ENCODE measurements at places on chromosomes 5 and 9.

GRCh38 chr5:94395468-94395867 is 222.9 kb downstream of the KIAA0825 start:
- DNase-seq = no peak

DNA sequence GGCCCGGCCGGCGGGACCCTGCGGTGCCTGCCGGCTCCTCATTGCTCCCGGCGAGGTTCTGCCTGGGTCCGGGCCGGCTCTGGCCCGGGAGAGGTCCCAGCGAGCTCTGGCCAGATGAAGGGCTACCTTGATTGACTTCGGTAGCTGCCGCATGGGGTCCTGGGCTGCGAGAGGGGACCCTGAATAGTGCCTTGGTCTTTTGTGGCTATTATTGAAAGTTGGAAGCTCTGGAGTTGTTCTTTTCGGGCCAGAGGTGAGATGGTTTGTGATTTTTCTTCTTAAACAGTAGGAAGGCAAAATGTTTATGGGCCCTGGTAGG is 635 bp downstream of the NAA35 start:
- no peak for DNase-seq

DNA sequence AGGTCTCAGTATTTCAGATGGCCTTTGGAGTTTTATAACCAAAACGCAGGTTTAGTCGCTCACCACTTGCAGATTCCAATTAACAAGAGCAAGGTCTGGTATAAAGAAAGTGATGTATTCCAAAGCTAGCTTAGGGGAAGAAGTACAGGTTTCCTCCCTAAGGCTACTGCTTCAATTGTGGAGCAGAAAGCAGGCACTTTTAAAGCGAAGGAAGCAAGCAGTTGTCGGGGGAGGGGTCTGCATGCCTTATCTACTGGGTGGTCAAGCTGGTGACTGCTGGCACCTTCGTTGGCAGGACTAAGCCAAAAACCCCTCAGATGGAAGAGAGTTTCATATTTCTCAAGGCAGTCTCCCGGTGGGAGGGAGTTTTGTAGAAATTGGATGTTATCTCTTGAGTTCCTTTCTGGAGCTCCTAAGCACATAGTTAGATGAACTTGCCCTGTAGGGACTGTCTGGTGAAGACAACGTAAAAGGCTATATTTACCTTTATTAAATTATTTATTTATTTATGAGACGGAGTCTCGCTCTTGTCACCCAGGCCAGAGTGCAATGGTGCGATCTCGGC is 1.6 kb upstream of the TMEM245 start:
- no peak for DNase-seq

- no peak for DNase-seq
These were observed 224.6 kb upstream of the ARRDC3 start for GRCh38 chr5:91607675-91608074.
